Right hindlimb (tissue), 1 donor: ENCODE measurements at places on chromosomes 7 and 10.
A peak's percentile ranks its signal among the peaks of the same experiment; 100 is the strongest.

GRCh38 chr7:143429770-143430698 lies 13.2 kb upstream of the TAS2R60 start:
- no peak for DNase-seq

DNA sequence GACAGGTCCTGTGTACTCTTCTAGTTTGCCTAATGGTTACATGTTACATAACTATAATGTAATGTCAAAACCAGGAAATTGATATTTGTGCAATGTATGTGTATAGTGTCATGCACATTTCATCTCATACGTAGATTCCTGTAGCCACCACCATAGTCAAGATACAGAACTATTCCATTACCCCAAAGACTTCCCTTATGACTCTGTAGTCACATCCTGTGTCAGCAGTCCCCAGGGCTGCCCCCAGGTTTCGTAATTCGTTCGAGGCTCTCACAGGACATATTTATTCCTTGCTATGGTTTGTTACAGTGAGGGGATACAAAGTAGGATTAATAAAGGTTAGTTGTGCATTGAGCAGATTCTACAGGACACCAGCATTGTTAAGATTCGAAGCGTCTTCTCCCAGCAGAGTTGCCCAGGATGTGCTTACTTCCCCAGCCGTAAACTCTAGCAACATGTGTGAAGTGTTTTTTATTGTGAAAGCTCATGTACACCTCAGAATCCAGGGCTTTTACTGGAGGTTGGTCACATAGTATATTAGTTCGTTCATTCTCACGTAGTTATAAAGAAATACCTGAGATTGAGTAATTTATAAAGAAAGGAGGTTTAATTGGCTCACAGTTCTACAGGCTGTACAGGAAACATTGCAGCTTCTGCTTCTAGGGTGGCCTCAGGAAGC lies 18.6 kb downstream of the RABGEF1 start:
- DNase-seq: no peak

DNA sequence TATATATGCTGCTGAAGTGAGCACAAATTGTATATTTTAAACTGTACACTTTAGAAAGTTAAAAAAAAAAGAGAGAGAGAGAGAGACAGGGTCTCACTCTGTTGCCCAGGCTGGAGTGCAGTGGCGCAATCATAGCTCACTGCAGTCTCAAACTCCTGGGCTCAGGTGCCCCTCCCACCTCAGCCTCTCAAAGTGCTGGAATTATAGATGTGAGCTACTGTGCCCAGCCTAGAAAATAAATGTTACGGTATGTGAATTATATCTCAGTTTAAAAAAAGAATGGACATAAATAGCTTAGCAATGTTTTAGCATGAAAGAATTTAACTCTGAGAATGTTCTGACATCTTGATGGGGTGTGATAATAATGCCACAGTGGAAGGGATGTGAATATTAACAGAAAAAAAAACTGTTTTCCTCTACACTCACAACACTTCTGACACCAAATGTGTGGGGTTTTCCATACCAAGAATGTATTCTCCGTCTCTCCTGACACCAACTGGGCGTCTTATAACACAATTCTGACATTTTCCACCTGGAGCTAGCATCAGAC lies 162.1 kb downstream of the PLCE1 start:
- DNase-seq: no peak

DNA sequence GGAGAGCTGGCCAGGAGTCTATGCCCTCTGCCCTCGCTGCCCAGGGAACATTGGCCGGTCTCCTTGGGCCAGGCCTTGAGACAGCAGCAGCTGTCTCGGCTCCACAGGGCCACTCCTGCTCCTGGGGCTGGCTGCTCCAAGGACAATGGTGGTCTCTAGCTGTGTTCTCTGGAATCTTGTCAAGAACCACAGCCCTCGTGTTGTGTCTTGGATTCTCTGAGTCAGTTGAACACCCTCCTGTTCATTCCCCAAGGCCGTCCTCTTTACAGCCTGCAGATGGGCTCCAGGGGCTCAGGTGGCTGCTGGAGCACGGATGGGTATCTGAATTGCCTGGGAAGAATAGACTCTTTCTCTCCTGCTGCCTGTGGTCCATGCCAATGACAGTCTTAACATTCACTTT lies 511.1 kb downstream of the GLRX3 start:
- DNase-seq: no peak

DNA sequence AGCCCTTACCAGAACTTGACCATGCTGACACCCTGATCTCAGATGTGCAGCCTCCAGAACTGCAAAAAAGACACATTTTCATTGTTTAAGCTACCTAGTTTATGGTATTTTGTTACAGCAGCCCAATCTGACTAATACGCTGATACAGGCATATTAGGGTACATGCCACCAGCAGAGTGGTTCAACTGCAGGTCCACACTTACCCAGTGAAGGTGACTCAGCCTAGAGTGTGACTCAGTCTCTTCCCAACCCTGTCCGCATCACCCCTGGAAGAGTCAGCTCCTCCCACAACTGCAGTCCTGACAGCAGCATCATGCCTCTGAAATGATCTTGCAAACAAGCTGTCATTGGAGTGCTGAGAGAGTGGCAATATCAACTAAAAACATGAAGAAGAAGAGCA lies 30.8 kb upstream of the GOT1 start:
- DNase-seq: no peak

DNA sequence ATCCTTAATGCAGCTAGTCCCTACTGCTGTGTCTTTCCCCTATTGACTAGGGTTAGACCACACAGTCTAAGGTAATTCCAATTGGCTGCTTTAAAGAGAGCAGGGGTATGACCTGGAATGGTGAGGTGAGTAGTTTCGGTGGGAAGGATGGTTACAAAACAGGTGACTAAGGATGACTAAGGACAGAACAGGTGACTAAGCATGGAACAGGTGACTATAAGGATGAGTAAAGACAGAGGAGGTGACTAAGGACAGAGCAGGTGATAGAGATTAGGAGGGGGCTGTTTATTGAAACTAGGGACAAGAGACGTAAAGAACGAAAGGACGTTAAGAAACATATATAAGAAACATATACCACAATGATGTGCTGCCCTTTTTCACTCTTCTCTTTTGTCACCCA lies 145.1 kb upstream of the TMEM106B start:
- DNase-seq: no peak

DNA sequence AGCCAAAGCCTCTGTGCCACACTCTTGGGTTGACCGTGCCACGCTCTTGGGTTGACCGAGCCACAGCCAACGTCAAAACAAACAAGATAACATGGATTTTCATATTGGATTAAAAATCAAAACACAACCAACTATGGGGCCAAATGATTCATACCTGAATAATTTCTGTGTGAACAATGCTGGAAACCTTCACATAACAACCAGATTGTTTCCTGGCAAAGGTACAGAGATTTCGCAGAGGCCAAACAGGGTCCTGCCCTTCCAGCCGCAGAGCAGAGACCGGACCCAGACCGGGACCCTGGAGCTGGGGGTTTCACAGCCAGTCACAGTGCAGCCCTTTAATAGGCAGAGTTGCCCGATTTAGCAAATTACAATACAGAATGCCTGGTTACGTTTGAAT lies 40.5 kb downstream of the ITIH5 start:
- no peak for DNase-seq

DNA sequence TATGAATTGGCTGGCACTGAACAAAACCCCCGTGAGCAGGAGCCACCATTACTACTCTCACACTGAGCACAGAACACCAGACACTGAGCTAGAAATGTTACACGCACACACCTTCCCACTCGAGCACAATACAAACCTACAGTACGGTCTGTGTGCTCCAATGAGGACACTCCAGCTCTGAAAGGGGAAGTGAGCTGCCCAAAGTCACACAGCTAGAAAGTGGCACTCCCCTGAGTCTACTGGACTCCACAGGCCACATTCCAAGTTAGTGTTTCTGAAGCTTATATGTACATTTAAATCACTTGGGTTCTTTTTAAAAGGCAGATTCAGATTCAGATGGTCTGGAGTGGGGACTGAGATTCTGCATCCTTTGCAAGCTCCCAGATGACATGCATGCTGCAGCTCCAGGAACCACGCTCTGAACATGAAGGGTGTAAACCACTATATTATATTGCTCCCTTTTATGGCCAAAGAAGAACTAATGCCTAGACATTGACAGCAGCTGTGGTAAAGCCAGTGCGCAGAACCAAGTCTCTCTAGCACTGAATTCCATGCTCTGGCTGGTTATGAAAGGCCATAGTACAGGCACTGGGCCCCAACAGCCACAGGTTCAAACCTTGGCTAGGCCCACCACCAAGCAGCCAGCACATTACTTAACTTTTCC lies 77.1 kb downstream of the FRMPD2 start:
- no peak for DNase-seq

DNA sequence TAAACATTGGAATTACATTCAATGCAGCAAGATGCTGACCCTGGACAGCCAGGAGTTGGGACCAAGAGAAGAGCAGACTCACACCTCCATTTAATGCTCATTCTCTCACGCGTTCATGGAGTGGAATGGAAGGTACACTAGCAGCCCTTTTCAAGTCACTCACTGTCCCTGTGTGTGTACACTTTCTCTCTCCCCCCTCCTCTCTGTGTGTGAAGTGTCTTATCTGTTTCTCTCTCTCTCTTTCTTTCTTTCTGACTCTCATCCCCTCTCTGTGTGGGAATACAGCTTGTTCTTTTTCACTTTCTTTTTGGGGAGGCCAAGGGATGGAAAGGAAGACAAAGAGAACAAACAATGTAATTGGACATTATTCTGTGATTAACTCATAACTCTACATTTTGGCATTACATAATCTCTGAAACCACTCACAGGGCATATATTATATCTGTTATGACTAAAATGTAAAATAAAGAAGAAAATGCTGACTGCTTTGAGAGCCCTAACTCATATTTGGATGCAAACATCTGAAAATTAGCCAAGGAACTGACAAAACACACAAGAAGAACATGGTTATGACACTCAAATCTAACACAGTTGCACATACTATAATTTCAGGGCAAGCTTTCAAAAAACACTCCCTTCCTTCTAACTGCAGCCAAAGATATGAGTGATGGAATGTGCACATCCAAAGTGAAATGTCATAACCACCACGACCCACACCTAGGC lies 188.8 kb downstream of the PARD3 start:
- no peak for DNase-seq

DNA sequence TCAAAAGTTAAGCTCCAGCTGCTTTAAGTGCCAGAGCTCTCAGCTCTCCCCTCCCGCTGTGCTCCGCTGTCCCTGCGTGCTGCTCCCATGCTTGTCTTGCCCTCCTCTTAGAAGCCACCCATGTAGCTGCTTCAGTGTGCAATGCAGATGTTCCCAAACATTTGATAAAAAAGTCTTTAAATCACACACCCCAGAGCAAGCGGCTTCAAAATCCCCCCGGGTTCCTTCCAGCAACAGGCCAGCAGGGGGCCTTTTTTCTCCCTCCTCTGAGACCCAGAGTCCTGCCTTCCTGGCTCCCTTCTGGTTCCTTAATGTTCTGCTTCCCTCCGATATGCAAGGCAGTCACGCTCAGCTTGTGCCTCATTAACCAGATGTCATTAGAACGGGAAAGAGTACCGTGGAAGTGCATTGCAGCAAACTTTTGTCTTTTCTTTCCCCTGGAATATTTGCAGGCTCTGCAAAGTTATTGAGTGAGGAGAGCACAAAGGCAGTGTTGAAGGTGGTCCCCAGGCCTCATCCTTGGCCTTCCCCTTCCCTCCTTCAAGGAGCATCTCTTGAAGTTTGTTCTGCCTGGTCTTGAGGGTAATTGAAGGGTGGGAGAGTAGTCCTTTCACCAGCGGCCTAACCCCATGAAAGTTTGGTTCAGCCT lies 25.5 kb downstream of the LDB3 start:
- DNase-seq: peak; percentile 72

- DNase-seq: no peak
Observed at GRCh38 chr7:3078514-3078913, 34.8 kb upstream of the CARD11 start.

GRCh38 chr7:1227071-1227804 lies 5.4 kb upstream of the UNCX start:
- no peak for DNase-seq

- DNase-seq: no peak
Observed at GRCh38 chr10:18224626-18225445, 84.6 kb downstream of the CACNB2 start.

- no peak for DNase-seq
Observed at GRCh38 chr7:155741082-155741481, 71.2 kb downstream of the SHH start.

- no peak for DNase-seq
Observed at GRCh38 chr7:78967046-78967445, 486.4 kb downstream of the MAGI2 start.

- no peak for DNase-seq
Observed at GRCh38 chr7:3177271-3177670, 123.8 kb upstream of the SDK1 start.

DNA sequence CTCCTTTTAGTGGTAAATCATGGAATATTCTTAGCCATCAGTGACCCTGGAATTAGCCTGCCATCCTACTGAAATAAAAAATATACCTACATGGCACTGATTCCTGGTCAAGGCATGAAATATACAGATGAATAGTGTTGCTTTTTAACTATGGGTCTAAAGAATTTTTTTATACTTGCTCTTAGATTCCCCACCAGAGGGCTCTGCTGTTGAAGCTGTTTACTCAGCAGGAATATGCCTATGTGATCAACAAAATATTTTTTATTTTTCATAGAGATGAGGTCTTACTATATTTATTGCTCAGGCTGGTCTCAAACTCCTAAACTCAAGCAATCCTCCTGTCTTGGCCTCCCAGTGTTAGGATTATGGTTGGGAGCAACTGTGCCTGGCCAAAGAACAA lies 13.5 kb downstream of the ZC3HC1 start:
- no peak for DNase-seq

DNA sequence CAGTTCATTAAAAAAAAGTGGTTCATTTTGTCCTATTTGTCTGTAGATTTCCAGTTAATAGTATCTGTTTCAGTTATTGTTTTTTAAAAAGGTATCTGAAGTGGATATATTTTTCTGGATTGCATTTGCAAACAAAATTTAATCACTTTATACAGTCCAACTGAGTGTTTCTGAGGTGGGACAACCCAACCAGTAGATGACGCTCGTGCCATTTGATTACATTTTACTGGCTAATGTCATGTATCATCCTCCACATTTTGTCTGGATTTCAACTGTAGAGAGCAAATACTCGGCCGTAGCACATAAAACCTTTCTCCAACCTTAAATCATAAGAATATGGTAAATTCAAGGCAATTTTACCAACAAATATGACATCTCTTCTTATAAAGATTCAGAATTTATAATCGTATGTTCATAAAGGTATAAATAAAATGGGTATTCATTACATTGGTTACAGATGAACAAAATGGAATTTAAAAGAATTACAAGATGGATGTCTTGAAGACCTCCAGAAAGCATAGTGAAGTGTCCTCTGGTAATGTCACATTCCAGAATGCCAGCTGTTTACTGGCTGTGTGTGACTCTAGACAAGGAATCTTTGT lies 789.0 kb downstream of the PHTF2 start:
- DNase-seq: no peak

GRCh38 chr7:96045919-96046318 lies 273.6 kb downstream of the DYNC1I1 start:
- DNase-seq: peak; percentile 33

- DNase-seq: no peak
Observed at GRCh38 chr7:90671571-90671970, 75.5 kb downstream of the CDK14 start.

- DNase-seq: no peak
Observed at GRCh38 chr7:2151237-2151636, 81.5 kb downstream of the MAD1L1 start.

- no peak for DNase-seq
Observed at GRCh38 chr10:49161411-49161997, 26.7 kb downstream of the TMEM273 start.
